Naive thymus-derived CD8-positive, alpha-beta T cell (primary cell): ENCODE measurements at places on chromosomes 3 and 15. TPM values are rescaled to one million over a fixed set of nuclear protein-coding genes. Genes with fewer than 3 reads are reported as not detected.
A peak's percentile ranks its signal among the peaks of the same experiment; 100 is the strongest.

- no peak for DNase-seq
Observed at GRCh38 chr3:59185591-59186369, 136.0 kb upstream of the CFAP20DC start.

- DNase-seq: no peak
Observed at GRCh38 chr3:87732294-87732693, 326.5 kb downstream of the CGGBP1 start.

DNA sequence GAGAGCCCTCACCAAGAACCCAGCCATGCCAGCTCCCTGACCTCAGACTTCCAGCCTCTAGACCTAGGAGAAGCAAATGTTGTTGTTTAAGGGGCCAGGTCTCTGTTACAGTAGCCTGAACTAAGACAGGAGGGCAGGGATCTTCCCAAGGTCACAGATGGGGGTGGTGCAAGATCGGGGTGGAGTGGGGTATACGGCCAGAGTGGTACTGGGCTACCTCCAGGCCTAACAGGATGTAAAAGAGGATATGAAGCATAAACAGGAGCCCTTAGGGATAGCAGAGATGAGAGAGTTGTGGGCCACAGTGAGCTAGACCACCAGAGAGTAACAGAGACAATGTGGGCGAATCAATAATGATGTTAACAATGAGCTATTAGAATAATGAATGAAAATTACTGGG is 82.9 kb downstream of the TOP2B start:
- DNase-seq: no peak

DNA sequence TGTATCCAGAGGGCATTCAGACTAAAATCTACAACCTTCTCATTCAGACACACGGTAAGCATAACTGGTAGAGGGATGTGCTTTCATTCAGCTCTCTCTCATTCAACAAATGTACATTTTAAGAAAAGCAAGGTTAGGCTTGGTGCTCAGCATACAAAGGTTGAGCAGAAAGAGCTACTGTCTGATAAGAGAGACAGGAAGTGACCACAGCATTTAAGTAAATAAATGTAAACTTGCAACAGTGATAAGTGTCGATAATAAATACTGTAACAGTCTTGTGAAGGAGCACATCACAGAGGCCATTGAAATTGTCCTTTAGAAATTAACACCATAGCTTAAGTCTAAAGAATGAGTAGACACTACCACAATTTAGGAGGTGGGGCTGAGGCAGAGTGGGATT is 3.4 kb downstream of the CD96 start:
- no peak for DNase-seq

GRCh38 chr3:194384569-194385001 is 14.5 kb downstream of the GP5 start:
- no peak for DNase-seq

DNA sequence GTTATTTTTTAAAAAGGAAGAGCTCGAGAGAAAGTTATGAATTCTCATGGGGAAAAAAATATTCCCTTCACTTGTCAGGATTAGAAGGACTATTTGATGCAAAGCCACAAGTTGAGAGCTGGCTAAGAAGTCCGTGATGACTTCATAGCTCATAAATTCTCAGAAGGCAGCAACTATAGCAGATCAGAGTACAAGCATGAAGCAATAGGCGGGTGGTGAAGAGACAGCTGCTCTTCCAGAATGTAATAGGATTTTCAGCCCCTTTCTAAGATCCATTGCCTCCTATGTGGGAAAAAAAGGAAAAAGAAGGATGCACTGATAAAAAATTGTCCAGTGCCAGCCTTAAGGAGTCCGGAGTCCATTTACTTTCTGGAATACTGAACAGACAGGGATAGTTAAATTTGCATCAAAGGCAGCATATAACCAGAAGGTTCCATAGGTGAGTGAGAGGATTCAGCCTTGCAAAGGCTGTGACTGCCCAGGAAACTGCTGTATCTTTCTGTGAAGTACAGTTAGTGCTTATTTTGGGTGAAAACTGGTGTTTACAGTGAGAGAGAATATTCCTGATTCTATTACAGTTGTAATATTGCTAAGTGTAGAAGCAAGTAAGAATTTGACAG is 929.5 kb upstream of the ALCAM start:
- DNase-seq: no peak

DNA sequence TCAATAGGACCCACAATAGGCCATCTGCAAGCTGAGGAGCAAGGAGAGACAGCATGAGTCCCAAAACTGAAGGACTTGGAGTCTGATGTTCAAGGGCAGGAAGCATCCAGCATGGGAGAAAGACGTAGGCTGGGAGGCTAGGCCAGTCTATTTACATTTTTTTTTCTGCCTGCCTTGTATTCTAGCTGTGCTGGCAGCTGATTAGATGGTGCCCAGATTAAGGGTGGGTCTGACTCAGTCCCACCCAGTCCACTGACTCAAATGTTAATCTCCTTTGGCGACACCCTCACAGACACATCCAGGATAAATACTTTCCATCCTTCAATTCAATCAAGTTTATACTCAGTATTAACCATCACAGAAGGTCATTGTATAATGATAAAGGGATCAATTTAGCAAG is 15.9 kb upstream of the PIAS1 start:
- no peak for DNase-seq

DNA sequence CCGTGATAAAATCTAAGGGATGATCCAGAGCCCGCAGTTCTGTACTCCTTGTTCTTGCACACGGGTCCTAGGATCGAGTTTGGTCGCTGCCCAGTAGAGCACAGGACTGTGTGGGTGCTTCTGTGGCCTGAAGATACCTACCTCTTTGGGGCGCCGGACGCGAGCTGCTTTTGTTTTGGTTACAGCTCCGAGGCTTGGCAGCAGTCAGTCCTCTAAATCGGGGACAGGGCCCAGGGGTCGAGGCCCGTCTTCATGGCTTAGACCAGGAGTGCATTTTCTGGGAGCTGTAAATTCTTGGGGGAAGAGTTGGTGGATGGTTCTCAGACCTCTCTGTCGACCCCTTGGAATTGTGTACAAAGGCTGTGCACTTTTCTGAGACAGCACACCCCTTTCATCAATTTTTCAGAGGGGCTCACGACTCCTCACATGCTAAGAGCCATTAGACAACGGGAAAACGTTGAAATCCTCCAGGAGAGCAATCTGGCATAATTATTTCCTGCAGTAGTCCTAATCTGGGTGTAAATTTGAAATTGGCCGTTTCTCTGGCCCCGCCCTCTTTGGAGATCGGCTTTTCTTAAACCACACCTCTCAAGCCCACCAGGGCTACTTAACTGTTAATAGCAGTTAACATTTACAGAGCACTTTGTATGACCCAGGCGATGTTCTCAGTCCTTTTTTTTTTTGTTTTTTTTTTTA is 928 bp downstream of the CEP97 start:
- peak; percentile 18 for DNase-seq

- DNase-seq: no peak
Observed at GRCh38 chr3:56857178-56857577, 55.4 kb upstream of the ARHGEF3 start.

DNA sequence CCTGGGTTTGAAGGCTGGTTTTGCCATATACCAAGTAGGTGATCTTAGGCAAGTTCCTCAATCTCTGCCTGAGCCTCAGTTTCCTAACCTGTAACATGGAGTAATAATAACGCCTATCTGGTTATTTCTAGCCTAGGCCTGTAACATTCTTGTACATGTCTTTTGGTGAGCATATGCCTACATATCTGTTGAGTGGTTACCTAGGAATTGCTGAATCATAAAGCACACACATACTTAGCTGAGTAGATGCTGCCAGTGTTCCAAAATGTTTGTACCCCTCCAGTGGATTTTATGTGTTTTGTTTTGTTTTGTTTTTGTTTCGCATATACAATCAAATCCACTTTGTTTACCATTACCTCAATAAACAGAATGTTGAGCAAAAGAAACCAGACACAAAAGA is 17.4 kb upstream of the MFGE8 start:
- DNase-seq: no peak

- no peak for DNase-seq
Observed at GRCh38 chr3:171129827-171130226, 103.3 kb upstream of the SLC2A2 start.

- DNase-seq: no peak
Observed at GRCh38 chr3:57393977-57394376, 101.5 kb upstream of the ASB14 start.

- no peak for DNase-seq
Observed at GRCh38 chr3:40620151-40620550, 95.4 kb downstream of the ZNF621 start.

DNA sequence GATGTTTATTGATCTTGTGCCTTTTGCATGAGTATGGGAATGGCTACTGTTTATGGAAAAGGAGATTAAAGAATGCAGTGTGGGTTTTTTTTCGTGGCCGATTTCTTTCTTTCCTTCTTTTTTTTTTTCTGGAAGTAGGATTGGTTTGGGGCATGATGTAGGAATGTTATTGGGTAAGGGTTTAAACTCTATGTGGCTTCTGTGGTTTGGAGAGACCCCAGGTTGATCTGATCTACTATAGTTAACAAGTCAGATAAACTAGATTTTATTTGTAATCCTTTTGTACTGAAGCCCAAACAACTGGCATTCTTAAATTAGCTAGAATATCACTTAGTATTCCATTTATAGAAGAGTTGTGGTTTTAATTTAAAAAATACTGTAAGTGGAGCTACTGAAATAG is 304.8 kb downstream of the LPP start:
- DNase-seq: no peak

DNA sequence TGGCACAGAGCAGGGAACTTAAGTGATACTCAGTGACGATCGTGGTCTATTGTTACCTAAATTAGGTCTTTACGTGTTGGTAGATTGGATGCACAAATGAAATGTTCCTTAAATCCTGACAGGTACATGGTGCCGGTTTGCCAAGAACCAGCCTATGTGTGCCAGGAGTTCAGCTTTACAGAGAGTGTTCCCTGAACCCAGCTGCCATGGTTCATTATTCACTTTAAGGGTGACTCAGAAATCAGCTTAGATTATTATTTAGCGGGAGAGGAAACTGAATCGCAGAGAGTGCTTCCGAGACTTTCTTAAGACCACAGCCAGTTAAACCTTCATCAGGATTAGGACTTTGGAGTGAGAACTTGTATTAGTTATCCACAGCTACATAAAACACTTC is 21.5 kb downstream of the FAM43A start:
- no peak for DNase-seq

DNA sequence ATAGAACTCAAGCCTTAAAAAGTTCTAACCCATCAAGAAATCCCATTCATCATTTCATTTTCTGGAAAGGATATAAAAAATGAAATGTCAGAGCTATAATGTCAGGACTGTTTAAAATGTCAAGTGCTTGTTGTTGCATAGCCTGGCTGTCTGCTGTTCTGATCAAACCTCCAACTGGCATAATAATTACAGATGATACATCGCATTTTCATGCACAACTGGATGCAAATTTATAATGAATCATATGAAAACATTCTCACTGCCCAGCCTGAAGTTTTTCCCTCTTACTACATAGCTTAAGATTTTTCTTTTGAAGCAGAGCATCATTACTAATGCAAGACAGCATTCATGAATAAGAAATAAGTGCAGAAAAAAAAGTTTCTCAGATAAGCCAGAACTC is 46.5 kb downstream of the GUCA1C start:
- no peak for DNase-seq

GRCh38 chr3:138078096-138078495 is 37.3 kb downstream of the DZIP1L start:
- DNase-seq: no peak

GRCh38 chr15:60695713-60696522 is 217.0 kb upstream of the ICE2 start:
- DNase-seq: no peak

DNA sequence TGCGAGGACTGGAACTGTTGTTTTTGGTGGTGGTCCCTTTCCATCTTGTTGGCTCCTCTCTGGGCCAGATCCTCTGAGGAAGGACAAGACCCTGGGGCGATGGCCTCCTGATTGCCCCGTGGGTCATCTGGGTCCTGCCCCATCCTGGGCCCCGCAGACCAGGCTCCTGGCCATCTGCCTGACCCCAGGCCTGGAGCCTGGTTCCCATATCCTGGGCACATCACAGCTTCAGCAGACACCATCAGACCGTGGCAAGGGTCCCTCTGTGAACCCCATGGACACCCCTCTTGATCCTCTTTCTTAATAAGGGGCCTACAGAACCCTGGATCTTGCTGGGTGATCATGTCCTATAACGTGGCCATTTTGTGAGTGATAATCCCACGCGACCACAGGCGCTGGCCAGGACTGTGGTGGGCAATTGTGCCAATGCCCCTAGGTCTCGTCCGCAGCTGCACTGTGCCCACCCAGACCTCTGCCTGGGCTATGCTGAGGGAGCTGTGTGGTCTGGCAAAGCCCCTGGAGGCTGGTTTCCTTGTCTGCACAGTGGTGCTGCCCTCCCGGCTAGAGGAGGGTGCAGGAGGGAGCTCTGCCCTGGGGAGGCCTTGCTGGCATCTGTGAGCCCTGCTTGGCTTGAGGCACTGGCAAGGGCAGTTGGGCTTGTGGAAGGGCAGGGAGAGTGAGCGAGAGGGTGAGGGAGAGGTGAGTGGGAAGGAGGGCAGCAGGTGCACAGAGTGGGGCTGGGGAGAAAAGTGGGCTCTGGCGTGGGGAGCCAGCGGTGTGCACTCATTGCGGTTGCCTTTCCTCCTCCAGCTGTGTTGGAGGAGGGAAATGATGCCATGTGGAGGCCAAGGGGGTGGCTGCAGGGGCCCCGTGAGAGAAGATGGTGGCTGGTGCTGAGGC is 53.1 kb upstream of the PRR23E start:
- no peak for DNase-seq

CFAP161 gene
- polyA plus RNA-seq: not detected

SLC12A1 gene
- not detected for polyA plus RNA-seq

ALS2CL gene
- 0.48 TPM for polyA plus RNA-seq

MASP1 gene
- polyA plus RNA-seq: not detected

ESYT3 gene
- polyA plus RNA-seq: not detected

MINAR1 gene
- 0.14 TPM for polyA plus RNA-seq

ROPN1 gene
- polyA plus RNA-seq: not detected
